NCI-H524 treated with DMSO at 0.1 percent for 48 hours (cell line): ENCODE measurements at places on chromosomes 4 and X.

GRCh38 chr4:153223427-153223801 is 19.2 kb downstream of the TRIM2 start:
- no peak for DNase-seq

GRCh38 chr4:61984260-61984909 is 784.3 kb downstream of the ADGRL3 start:
- DNase-seq: no peak

DNA sequence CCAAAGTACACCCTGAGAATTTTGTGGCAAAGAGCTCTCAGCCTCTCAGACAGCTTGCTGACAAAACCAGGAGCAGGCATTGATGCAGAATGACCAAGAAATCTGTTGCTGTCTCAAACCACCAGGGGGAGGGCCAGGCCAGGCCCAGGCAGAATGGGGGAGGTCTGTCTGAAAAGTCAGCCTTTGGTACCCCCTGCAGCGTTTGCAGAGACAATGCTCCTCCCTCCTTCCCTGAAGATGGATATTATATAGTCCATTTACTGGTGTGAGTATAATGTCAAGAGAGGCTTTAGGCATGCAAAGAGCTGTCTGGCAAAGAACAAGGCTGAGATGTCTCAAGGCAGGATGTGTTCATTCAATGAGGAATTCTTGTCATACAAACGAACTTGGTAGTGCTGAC is 52.9 kb upstream of the TRPC5OS start:
- peak; percentile 68 for DNase-seq

- DNase-seq: no peak
Measured at GRCh38 chrX:68938244-68939004, 109.6 kb downstream of the EFNB1 start.

DNA sequence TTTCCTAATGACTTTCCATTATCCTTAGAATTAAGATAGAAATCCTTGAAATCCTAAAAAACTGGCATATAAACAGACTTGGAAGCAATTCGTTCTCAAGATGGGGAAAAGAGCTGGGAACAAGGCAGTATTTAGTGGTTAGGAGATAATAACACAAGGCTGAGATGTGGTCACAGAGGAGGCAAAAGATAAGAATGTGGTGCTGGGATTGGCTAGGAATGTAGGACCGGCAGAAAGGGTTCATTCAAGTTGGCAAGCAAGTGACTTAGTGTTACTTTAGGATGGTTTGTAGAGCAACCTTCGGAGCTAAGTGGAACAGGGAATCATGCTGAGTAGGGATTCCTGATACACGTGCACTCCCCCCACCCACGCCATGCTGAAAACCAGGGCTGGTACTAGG is 121.9 kb upstream of the RPS6KA3 start:
- no peak for DNase-seq

DNA sequence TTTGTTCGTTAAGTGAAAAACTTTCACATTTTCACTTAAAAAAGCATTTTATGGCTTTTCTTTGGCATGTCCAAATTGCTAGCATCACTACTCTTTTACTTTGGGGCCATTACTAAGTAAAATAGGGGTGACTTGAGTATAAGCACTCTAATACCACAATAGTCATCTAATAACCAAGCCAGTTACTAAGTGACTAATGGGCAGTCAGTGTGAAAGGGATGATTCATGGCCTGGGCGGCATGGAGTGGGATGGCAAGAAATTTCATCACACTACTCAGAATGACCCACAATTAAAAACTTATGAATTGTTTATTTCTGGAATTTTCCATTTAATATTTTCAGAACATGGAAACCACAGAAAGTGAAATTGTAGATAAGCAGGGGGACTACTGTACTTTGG is 60.9 kb downstream of the BMP15 start:
- DNase-seq: no peak

DNA sequence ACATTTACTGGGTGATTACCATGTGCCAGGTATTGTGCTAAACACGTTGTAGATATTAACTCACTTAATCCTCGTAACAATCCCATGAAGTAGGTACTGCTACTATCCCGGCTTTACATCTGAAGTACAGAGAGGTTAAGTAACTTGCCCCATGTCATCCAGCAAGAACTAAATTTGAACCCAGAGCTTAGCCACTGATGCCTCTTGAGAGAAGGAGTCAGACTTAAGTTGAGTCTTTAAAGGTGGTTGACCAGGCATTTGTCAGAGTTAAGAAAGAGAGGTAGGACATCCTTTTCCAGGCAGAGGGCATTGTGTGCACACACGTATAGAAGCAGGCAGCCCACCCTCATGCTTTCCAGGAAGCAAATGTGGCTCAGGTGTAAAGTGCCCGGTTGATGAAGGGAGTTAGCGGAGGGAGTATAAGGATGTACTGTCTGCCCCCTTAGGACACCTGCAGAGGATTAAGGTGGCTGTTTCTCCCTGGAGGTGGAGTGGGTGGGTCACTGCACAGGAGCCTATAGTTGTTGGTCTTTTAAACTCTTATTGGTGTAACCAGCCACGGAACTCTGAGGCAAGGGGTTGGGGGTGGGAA is 335 bp upstream of the CD38 start:
- DNase-seq: no peak

DNA sequence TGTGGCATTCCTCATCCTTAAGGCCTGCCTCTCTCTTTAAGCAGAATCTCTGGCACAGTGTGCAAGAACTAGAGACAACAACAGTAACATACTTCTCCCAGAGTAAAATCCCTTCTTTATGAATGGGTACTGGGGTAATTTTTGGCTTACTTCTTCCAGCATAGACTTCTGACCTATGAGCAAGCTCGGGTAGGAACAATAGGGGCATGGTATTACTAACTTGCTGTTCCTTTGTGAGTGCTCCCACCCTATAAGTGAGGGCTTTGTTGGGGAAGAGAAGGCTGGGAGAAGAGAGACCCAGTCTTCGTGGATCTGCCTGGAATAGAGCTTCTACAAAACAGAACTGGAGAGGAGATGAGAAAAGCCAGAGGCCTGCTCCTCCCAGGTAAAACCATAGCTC is 30.2 kb downstream of the CLDN2 start:
- DNase-seq: no peak

- peak; percentile 51 for DNase-seq
Measured at GRCh38 chr4:15481961-15482745, 12.5 kb downstream of the CC2D2A start.

DNA sequence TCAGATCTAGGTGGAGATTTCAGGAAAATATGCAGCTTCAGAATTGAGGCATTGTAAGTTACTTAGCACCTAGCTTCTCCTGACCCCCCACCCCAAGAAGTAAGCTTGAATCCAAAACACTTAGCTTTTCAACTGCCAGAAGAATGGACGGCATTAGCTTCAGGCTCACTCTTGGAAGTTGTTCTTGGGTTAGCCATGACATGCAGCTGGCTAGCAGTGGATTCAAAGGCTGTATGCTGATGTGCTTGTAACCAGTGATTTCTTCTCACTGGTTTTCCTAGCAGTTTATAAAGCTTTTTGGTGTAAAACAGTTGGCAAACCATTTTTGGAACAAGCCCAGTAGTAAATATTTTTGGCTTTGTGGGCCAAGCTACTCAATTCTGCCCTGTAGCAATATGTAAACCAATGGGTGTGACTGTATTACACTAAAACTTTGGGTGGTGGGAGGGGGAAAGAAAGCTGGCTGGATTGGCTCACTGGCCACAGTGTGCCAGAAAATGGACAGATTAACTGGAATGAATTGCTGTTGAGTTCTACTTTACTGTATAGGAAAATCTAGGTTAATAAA is 85.6 kb downstream of the SHROOM2 start:
- DNase-seq: no peak

GRCh38 chr4:24624381-24624780 is 40.0 kb upstream of the DHX15 start:
- DNase-seq: peak; percentile 27

DNA sequence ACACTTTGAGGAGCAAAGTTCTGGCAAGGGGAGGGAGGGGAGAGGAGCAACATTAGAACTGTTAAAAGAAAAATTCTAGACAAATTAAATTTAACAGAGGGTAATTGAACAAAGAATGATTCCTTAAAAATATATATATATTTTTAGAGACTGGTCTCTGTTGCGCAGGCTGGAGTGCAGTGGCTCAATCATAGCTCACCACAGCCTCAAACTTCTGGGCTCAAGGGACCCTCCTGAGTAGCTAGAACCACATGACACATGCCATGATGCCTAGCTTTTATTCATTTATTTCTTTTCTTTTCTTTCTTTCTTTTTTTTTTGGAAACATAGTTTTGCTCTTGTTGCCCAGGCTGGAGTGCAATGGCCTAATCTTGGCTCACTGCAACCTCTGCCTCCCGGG is 19.1 kb upstream of the SPINK2 start:
- DNase-seq: no peak

DNA sequence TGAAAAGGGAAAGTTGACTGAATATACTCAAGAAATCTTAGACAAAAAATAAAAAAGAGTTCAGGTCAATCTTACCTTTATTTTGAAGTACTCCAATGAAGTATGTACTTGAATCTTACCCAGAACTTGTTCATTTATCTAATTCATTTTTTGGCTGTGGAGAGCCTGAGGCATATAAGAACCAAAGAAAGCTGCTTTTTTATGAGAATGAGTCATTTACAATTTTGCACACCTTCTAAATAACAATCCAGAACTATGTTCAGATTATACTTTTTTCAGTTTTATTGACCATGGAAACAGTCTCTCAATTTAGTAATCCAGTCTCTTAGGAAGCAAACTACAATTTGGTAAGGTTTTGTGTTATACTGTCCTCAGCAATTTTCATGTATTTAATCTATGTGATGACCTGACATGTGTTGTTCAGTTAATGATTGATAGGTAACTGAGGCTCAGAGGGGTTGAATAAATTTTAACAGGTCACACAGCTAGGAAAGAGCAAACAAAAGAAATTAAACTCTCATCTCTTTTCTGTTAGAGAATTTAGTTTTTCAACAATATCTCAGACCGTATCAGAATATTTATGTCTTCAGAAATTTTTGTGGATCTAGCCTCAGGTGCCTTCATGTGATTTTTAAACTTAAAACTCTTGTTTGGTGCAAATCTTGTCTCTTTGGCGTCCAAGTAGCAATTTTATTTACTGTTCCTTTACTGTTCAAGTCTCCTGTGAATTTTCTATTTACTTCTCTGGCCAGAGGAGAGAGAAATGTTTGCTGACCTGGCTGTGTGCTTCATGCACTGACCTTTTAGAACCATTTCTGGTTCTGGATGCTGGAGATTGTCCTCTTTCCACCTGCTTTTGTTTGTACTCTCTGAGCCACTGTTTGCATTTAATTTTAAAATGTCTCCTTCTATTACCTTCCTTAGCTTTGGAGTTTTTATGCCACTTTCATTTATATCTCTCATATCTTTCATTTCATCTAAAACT is 1453.4 kb downstream of the STIM2 start:
- no peak for DNase-seq

GRCh38 chrX:40530509-40530908 is 50.3 kb upstream of the ATP6AP2 start:
- no peak for DNase-seq
